ENCODE measurements at places on chromosomes 4 and X.

- no peak for DNase-seq
These were observed 13.5 kb downstream of the MAOB start for GRCh38 chrX:43868791-43869190.

GRCh38 chr4:12084690-12085089, 656.0 kb upstream of the HS3ST1 start:
- no peak for DNase-seq

GRCh38 chrX:18985186-18985435, 1.2 kb upstream of the PHKA2 start:
- DNase-seq = no peak

- no peak for DNase-seq
These were observed 43.5 kb upstream of the LAMP2 start for GRCh38 chrX:120512627-120513026.

GRCh38 chr4:99356992-99357391, 4.4 kb upstream of the ADH1C start:
- no peak for DNase-seq

- no peak for DNase-seq
These were observed 33.0 kb downstream of the NOP14 start for GRCh38 chr4:2930135-2930757.
